ENCODE measurements at places on chromosomes 1 and 21.
A peak's percentile ranks its signal among the peaks of the same experiment; 100 is the strongest.

DNA sequence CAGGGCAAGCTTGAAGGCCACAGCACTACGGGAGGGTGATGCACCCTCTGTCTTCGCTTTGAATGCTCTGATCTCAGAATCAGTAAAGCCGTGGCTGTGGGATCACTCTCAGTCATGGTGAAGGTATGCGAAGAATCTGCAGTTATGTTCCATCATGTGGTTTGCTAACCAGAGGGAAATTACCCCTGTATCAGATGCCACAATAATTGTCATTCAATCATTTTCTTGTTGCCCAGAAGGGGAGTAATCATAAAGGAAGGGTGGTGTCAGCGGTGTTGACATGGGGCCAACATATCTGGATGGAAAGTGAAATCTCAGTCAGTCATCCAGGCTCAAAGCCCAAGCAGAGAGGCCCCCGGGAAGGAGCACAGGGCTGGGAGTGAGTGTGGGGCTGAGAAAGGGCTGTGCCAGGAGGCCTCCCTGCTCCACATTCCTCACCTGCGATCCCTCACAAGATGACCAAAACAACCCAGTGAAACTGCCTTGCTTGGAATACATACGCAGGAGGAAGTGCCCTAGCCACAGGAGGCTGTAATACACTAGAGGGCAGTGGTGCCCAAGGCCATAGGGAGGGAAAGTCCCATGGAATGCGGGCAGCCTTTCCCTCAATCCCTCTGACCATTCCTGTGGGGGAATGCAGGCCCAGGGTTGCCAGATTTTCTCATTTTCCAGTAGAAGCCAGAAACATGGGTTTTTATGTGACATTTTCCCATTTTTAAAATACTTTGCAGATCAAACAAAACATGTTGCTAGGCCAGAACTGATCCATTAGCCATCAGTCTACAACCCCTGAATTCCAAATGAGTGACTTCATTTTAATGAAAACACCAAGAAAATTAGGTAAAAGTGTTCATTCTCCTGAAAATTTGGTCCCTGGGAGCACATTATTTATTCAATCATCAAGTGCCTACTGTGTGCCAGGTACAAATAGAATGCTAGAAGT lies 95.7 kb upstream of the VANGL1 start:
- DNase-seq = peak; percentile 6

DNA sequence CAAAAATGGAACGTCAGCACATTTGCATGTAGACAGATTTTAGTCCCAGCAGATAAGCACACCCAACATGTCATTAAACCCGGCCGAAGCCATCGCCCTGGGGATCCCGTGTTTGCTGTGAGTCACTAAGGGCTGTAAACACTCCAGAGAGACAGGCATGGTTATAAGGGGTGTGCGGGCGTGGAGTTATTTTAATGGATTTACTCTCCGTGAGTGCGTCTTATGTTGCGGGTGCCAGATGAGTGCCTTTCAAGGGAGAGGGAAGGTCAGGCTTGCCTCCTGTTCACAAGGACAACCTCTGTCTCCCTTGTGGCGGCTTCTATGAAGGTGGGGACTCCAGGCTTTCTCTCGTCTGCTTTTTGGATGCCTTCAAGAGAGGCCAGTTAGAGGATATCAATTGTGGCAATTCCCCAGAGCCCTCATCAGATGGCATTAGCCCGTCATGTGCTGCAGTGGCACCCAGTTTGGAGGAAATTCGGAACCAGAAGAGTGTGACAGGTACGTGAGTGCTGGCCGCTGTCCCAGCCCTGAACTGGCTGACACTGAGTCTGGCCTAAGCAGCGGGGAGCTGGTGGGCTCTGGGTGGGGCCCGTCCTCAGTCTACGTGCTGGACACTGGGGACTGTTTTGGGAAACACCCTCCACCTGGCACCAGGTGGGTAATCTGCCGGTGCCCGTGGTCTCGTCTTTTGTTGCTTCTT lies 223.8 kb upstream of the TMEM51 start:
- no peak for DNase-seq

DNA sequence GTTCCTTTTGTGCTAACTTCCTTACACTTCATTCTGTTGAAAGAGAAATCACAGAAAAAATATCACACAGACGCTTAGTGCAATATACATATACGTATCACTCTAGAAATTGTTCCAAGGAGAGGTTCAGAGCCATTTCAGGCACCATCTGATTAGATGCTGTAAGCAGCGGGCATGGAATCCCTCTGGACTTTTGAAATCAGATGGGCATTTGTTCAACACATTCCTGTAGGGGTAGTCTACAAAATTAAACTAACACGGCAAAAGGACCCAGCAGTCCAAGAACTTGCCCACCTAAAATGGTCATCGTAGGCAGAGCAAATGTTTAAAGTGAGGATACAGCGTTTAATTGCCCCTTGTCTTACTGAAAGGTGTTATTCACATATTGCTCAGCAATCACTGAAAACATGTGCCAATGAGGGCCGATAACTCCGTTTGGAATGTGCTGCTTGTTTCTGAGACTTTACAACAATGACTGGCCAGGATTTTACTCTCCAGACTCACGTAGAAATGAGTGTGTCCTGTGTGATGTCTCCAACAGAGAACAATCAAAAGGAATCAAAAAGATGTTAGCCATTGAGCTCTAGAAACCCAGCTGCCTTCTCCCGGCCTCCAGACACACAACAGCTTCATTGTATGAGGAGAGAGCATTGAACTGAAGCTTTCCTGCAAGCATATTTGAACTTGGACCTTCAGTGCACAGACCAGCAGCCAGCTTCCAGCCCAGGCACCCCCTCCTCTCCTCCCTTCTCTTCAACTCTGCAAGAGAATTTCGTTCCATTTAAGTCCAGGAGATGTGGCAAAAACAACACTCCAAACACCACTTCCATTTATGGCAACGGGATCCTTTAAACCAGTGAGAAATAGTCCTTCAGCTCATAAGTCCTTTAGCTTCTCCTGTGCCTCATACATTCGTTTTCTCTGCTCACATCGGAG lies 32.1 kb upstream of the ADORA3 start:
- no peak for DNase-seq

- DNase-seq = no peak
Observed at GRCh38 chr1:220300442-220301121, 28.3 kb upstream of the RAB3GAP2 start.

DNA sequence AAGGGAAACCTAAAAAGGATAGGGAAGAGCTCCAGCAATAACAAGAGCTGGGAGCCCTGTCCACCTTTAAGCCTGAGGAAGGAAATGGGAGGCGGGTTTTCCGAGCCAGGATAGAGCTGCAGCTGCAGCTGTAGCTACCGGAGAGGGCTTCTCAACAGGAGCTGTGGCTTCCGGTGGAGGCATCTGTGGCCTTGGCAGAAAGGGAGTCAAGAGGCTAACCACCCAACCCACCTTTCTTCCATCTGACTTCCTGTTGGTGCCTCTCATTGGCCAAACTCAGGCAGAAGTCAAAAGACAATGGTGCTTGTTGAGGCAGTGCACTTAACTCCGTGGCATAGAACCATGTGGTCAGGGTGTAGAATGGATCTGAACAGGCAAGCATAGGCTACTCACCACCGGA lies 313.1 kb upstream of the DAB1 start:
- no peak for DNase-seq

DNA sequence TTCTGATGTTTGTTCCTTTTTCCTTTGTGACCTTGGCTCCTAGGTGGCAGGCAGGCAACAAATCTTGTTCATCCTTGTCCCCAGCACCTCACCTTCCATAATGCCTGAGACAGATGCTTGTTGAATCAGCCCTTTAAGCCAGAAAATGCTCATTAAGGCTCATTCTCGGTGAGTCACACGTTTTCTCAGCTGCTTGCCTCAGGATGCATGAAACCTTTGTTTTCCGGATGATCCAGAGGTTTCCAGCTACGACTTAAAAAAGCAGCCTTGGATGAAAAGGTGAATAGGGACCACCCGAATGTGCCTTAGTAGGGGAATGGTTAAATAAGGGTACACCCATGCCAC lies 4.6 kb upstream of the ATP13A2 start:
- no peak for DNase-seq

Measured in activated T-cell treated with anti-CD3 and anti-CD28 coated beads for 48 hours (primary cell).